EL (cell line): ENCODE measurements at places on chromosomes 5 and 9.

DNA sequence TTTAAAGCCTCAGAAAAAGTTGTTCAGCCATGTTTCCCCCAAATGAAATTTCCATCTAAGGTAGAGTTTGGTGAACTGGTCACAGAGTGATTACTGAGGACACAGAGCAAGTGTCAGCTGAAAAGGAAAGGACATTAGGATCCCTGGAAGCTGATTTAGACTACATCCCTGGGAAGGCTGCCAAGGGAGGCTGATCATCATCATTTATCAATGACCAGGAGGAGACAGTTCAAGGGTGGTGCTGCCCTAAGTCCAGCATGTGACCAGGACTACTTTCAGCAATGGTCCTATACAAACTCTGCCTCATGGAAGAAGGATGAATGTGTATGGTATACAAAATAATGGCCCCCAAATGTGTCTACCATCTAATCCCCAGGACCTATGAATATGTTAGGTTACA is 120.6 kb downstream of the PIK3R1 start:
- peak; percentile 23 for DNase-seq

DNA sequence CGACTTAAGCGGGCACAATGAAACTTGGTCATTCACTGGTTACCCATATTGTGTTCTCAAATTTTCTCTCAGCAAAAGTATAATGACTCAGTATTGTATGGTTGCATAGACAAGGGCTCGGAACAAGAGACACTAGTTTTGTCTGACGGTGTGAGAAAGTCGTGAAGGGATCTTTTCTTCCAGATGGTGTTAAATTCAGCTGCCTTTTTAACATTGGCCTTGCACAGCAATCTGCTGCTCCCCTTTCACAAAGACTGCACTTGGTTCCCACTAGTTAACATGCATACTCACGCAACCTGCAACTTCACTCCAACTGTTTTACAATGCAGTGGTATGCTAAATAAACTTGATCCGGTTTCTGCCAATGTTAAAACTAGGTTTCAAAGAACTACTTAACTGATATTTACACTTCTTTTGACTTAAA is 219.2 kb downstream of the MEF2C start:
- no peak for DNase-seq

DNA sequence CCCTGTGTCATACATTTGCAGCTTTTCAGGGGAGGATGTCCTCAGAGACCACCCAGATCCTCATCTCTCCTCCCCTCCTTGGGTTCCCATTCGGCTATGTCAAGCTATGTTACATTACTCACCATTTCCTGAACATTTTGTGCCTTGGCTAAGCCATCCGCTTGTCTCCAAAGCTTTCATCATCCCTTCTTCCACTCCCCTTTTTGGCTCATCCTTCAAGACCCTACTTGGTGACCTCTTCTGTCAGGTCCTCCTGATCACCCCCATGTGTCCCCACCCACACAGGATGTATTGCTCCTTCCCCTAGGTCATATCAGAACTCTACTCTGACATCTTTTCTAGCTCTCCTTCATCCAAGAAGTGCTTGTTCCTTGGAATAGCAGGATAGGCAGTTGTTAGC is 81.8 kb downstream of the BOD1 start:
- no peak for DNase-seq

GRCh38 chr9:76901801-76902200 is 4.1 kb downstream of the PRUNE2 start:
- DNase-seq, result no peak

DNA sequence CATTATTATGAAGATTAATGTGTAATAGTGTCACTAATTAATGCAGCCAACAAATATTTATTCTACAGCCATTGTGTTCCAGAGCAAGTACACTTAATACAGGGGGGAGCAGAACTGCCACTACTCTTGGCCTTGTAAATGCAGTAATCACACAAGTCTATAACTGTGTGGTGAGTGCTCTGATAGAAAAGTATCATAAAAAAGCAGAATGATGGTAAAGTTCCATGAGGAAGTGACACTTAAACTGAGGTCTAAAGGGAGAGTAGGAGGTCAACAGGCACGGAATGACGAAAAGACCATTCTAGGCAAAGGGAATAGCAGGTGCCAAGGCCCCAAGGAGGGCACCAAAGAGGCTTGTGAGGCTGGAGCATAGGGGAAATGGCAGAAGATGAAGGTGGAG is 142.9 kb downstream of the OSTF1 start:
- no peak for DNase-seq

GRCh38 chr5:17219006-17219422 is 1.6 kb downstream of the BASP1 start:
- DNase-seq, result peak; percentile 53

DNA sequence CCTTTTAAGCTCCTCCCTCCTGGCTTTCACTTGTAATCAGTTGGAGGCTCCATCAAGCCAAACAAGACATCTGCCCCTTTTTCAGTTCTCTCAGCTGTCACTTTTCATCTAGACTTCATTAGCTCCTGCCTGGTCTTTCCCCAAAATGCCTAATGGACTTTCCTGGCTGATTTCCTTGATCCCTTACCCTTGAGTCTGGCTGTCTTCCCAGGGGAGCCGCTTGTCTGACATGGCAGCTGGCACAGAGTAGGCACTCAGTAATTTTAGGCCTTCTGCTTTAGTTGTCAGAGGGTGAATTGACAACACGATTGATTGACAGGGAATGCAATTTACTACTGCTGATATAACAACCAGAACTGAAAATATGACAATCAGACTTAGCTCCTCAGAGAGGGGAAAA is 2.1 kb downstream of the C9orf153 start:
- DNase-seq, result no peak

GRCh38 chr5:14628346-14628745 is 36.2 kb upstream of the OTULIN start:
- DNase-seq, result peak; percentile 51

DNA sequence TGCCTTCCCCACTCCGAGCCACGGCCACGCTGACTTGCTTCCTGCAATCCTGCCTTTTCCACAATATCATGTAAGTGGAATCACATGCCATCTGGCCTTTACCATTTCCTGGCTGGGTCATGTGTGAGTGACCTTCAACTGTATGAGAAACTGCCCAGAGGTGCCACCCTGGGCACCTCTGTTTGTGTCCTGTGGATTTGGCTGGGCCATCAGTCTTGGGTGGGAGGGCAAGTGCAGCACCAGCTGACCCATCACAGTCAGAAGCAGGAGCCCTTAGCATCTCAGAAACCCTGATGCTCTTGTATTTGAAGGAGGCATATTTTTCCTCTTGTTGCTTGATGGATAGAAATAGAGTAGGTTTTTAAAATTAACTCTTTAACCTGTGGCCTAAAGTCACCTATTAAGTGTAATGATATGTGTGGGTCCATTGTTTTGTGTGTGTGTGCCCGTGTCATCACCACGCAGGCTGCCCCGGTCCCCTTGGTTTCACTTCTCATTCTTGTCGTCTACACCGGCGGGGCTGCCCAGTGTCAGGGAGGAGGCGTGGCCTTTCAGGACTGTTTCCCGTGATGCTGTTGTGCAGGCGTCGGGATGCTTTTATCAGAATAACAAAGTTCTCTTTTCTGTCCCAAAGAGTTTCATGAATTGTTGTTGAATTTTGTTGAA is 52.1 kb upstream of the CACNA1B start:
- no peak for DNase-seq

DNA sequence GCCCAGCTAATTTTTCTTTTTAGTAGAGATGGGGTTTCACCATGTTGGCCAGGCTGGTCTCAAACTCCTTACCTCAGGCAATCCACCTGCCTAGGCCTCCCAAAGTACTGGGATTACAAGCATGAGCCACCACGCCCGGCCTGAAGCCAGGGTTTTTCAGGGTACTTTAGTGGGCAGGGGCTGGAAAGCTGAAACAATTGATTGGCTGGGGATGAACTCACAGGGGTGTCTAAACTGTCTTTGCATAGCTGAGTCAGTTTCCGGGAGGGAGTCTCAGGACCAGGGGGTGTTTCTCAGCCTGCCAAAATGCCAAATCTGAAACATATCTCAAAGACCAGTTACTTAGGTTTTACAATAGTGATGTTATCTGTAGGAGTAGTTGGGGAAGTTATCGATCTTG is 46.1 kb downstream of the PRUNE2 start:
- DNase-seq, result peak; percentile 21

DNA sequence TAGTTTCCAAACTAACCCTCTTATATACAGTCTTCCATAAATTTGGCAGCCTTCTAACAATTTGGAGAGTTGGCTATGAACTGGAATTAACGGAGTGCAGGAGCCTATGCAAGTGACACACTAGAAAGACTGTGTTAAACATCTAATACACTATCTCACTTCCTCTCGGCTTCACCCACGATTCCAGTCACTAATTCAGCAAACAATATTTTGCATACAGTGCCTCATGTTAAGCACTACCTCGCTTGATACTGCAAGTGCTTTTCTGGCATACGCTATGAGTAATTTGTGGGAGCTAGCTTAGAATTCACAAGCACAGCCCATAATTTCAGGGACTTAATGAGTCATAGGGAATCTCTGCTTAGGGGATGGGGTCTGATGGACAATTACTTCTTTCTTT is 102.5 kb downstream of the ST8SIA4 start:
- DNase-seq, result no peak

DNA sequence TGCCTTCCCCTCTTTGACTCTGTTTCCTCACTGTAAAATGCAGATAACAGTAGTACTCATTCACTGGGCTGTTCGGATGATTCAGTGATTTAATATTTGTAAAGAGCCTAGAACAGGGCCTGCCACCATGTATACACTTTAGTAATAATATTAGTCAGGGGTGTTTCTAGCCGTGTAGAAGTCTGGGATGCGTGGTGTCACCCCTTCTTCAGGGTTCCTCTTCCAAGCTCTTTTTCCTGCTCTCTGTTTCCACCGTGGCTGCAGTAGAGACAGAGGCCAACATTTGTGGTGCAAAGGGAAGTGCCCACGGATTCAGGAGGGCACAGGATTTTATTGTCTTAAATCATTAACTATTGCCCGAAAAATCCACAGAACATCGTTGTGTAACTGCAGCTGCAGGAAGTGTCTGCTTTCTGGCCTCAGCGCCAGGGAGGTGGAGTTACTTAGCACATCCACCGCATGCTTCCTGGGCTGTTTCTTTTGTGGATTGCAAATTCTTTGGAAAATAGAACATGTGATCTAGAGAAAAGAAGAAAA is 61.7 kb downstream of the TRIO start:
- DNase-seq, result peak; percentile 83

DNA sequence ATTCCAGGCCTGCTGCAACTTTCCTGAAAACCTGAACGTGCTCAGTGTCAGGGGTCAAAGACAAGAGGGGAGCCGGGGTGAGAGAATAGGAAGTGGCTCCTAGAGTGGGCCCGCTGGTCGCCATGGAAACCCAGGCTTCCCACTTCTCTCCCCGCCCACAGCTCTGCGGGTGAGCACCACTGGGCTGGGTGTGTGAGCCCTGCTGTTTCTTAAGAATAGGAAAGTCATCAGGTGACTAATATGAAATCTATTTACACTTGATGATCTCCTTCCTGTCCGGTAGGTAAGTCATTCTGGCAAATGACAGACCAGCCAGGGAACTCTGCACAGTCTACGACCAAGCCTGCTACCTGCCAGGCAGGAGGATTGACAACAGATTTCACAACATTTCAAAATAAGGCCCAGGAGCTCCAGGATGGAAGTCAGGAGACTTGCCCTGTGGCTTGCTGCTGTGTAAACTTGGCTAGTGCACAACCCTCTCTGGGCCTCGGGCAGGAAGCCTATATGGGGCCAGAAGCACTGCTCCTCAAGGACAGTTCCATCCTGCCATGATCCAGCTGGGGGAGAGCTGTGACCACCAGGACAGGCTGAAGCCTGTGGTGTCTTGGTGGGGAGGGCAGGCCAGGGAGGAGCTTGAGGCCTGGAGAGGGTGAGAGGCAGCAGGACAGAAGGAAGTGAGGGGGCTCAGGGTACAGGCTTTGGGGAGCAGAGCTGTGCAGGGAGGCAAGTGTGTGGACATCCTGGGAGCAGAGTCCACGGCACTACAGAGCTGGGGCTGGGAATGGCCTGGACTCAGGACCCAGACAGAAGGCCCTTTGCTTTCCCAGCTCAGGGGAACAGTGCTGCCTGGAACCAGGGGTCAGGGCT is 60.6 kb downstream of the SHB start:
- peak; percentile 94 for DNase-seq

- DNase-seq, result no peak
Measured at GRCh38 chr5:73418244-73418691, 30.3 kb downstream of the FOXD1 start.

DNA sequence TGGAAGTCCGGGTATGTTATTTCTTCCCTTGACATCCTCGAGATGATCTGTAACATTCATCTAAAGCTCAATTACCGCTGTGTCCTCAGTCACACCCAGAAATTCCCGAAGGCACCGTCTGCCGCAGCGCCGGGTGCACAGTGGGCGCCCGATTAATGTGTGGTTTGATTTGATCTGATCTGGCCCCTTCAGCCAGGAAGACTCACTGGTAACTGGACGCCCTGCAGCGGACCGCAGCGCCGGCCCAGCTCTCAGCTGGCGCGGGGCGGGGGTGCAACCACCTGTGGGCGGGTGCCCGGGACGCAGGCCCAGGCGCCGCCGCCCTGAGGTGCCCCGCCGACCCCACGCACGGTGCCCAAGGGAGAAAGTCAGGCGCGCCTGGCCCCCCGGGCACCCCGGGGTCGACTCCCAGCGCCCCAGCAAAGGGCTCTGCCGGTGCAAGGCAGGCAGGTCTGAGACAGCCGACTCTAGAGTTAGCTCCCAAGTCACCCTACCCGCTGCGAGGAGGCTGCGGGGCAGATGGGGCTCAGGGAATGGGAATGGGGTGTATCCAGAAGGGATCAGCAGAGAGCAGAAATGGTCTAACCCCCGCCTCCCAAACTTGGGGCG is 1.7 kb downstream of the EPB41L4B start:
- DNase-seq, result no peak

- peak; percentile 19 for DNase-seq
Measured at GRCh38 chr5:125411744-125412560, 665.5 kb upstream of the ZNF608 start.

DNA sequence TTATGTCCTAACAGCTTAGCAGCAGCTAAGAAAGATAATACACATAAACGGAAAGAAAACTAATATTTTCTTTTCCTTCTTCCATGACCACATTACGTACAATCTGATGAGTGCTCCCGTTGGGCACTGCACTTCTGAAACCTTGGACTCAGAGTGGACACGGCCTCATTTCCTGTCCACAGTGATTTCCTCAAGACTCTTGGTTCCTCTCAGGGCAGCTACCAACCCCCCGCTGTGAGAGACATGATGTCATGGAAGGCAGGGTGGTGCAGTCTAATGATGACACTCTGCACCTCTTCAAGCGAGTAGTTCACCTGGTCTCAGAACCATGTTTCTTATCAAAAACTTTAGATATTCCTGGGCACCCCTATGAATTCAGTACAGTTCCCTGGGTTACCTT is 68.7 kb upstream of the CTSL start:
- peak; percentile 17 for DNase-seq

DNA sequence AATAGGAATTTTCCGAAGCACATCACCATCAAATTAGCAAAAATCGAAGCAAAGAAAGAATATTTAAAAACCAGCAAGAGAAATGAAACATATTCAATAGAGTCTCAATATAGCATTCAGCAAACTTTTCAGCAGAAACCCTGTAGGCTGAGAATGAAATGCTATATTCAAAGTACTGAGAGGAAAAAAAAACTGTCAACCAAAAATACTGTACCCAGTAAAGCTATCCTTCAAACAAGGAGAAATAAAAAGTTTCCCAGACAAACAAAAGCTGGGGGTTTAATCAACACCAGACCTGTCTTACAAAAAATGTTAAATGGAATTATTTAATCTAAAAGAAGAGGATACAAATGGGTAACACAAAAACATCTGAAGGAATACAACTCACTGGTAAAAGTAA is 116.0 kb downstream of the TRPM3 start:
- DNase-seq, result no peak
